Lung (tissue), 17 donors: ENCODE measurements at places on chromosomes 16 and 17. TPM values are rescaled to one million over a fixed set of nuclear protein-coding genes. Genes with fewer than 3 reads are reported as not detected.

Gene SHISA9
- under 0.01 TPM for polyA plus RNA-seq

Gene KRT23
- polyA plus RNA-seq = 1.9 TPM

DNA sequence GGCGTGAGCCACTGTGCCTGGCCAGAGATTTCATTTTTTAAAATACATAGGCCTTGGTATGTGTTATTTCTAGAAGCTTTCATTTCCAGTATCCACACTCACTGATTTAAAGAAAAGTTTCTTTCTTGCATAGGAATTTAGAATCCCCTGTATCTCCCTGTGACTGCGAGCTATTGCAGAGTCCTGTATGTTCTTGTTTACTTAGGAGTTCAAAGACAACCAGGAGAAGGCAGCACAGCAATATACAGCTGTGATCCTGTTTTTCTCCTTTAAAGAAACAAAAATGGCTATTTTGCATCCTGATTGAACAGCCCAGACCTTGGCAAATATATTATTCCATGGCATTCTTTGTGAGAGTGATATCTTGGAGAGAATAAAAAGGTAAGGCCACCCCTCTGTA lies 185.0 kb upstream of the COX10 start:
- H3K27ac ChIP-seq = no peak overlapping the region
- no peak for DNase-seq
- H3K4me3 ChIP-seq = no peak overlapping the region
- H3K4me1 ChIP-seq = peaks cover 15% of the 10 kb centered on the region

Gene RRAD
- 31.8 TPM for polyA plus RNA-seq

DNA sequence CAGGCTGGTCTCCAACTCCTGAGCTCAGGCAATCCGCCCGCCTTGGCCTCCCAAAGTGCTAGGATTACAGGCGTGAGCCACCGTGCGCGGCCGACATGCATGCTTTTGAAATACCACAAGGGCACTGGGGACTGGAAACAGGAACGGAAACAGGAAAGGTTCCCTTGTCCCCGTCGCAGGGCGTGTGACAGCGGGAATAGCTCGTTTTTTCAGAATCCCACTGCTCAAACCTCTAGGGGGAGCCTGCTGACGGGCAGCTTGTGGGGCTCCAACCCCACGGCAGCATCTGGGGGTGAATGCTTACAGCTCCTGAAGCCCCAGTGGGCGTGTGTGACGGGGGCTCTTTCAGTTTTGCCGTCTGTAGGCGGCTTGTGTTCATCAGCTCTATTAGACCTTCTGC lies 18.8 kb upstream of the ASGR2 start:
- peaks cover 3% of the 10 kb centered on the region for H3K27me3 ChIP-seq
- DNase-seq = peak; percentile 39
- H3K4me1 ChIP-seq = no peaks in the 10 kb centered on the region

GRCh38 chr17:32565401-32565800 lies 78.6 kb downstream of the CDK5R1 start:
- H3K36me3 ChIP-seq = no peaks in the 10 kb centered on the region
- H3K4me3 ChIP-seq = no peak overlapping the region

DNA sequence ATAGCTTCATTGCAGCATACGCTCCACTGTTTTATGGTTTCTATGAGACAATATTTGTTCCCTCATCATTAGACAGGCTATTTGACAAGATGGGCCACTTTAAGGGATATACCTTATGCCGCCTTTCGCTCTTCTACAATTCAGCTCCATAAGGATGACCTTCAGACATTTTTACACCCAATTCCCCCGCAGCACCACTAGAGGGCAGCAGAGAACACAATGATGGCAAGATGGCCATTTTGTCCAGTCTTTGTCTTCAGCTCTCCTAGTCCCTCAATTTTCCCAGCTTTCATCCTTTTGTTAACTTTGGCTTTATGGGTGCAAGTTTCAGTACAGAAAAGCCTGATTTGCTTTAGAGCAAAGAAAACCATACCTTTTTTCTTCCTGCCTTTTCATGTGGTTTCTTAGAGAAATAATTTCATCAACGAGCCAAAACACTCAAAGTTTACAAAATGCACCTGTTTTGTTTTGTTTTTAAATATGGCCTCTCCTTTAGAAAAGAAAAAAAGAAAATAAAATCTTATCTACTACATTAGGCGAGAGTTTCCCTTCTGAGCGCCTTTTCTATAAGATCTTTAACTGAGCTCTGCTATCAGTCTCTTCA lies 355.3 kb downstream of the TOX3 start:
- no peaks in the 10 kb centered on the region for H3K27me3 ChIP-seq
- H3K4me3 ChIP-seq = no peak overlapping the region
- DNase-seq = peak; percentile 79
- no peaks in the 10 kb centered on the region for H3K4me1 ChIP-seq

GRCh38 chr16:27771201-27771910 lies 221.4 kb downstream of the KATNIP start:
- no peak for DNase-seq
- peaks cover 10% of the 10 kb centered on the region for H3K36me3 ChIP-seq
- no peak overlapping the region for H3K4me3 ChIP-seq
- H3K27ac ChIP-seq = no peak overlapping the region
- H3K27me3 ChIP-seq = no peaks in the 10 kb centered on the region
- no peaks in the 10 kb centered on the region for H3K4me1 ChIP-seq

GRCh38 chr17:57892820-57893595 lies 43.2 kb upstream of the MRPS23 start:
- H3K27me3 ChIP-seq = no peaks in the 10 kb centered on the region
- H3K4me3 ChIP-seq = no peak overlapping the region
- H3K4me1 ChIP-seq = peaks cover 20% of the 10 kb centered on the region
- peak; percentile 96 for DNase-seq

- no peak overlapping the region for H3K4me3 ChIP-seq
- H3K27me3 ChIP-seq = no peaks in the 10 kb centered on the region
- peak; percentile 16 for DNase-seq
- no peak overlapping the region for H3K27ac ChIP-seq
- H3K4me1 ChIP-seq = peaks cover 10% of the 10 kb centered on the region
These were observed 2.6 kb upstream of the KRT36 start for GRCh38 chr17:41492351-41492750.

- no peaks in the 10 kb centered on the region for H3K4me1 ChIP-seq
- H3K27ac ChIP-seq = no peak overlapping the region
- no peaks in the 10 kb centered on the region for H3K36me3 ChIP-seq
- peaks cover 3% of the 10 kb centered on the region for H3K27me3 ChIP-seq
- no peak overlapping the region for H3K4me3 ChIP-seq
- DNase-seq = no peak
These were observed 88.2 kb downstream of the STX8 start for GRCh38 chr17:9487406-9487805.

GRCh38 chr16:90046971-90047713 lies 27.9 kb upstream of the DBNDD1 start:
- H3K27me3 ChIP-seq = no peaks in the 10 kb centered on the region
- peaks cover 13% of the 10 kb centered on the region for H3K36me3 ChIP-seq
- H3K27ac ChIP-seq = no peak overlapping the region
- no peak overlapping the region for H3K4me3 ChIP-seq
- peaks cover 14% of the 10 kb centered on the region for H3K4me1 ChIP-seq
- peak; percentile 81 for DNase-seq

DNA sequence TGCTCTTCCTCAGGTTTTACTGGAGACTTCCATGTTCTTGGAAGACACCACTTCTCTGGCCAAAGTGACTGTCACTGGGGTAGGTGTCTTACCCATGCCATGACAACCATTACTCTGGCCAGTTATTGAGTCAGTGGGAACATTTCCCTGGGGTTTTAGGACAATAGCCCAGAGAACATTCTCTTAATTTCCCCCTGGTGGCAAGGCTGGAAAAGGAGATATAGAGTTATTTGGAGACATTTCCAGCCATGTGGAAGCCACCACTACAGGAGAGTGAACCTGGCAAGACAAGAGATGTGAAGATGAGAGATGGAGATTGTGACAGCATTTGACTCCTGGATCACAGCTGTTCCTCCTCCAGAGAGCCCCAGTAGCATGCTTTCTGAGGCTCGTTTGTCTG lies 106.2 kb downstream of the CDK5R1 start:
- no peak for DNase-seq
- no peak overlapping the region for H3K4me3 ChIP-seq
- no peak overlapping the region for H3K27ac ChIP-seq
- H3K4me1 ChIP-seq = no peaks in the 10 kb centered on the region

GRCh38 chr16:50719401-50720337 lies 22.2 kb upstream of the CYLD start:
- no peak overlapping the region for H3K27ac ChIP-seq
- no peak overlapping the region for H3K4me3 ChIP-seq
- DNase-seq = no peak

DNA sequence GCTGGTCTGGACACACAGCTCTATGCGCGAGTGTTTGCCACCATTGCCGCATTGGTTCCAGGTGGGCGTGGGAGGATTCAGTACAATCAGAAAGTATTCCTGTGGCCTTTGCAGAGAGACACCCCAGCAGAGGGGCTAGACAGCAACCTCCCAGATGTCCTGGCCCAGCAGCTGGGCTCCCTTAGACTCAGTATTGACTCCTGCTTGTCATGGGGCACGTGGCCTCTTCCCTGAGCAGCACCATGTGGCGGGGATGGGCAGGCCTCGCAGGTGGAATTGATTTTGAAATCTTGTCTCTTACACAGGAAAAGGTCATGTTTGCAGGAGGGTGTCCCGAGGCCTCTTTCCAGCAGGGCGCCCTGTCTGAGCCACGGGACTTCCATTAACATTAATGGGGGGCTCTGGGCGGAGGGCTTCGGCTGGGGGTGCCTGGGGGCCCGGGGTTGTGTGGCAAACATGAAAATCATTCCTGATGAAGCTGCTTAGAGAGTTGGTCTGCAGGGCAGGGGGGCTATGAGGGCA lies 96.4 kb downstream of the C16orf78 start:
- H3K4me3 ChIP-seq = no peak overlapping the region
- no peak overlapping the region for H3K27ac ChIP-seq
- H3K27me3 ChIP-seq = no peaks in the 10 kb centered on the region
- no peaks in the 10 kb centered on the region for H3K36me3 ChIP-seq
- H3K4me1 ChIP-seq = no peaks in the 10 kb centered on the region
- no peak for DNase-seq

Gene APOBR
- 43.2 TPM for polyA plus RNA-seq

GRCh38 chr16:15037745-15038144 lies 18.1 kb downstream of the NTAN1 start:
- H3K4me1 ChIP-seq = peaks cover 4% of the 10 kb centered on the region
- no peaks in the 10 kb centered on the region for H3K27me3 ChIP-seq
- H3K4me3 ChIP-seq = no peak overlapping the region
- H3K27ac ChIP-seq = no peak overlapping the region
- H3K36me3 ChIP-seq = peaks cover 23% of the 10 kb centered on the region

GRCh38 chr16:12336141-12336540 lies 359.6 kb downstream of the SNX29 start:
- H3K4me1 ChIP-seq = no peaks in the 10 kb centered on the region
- no peak for DNase-seq
- H3K27ac ChIP-seq = peak overlapping the region; percentile 70
- H3K27me3 ChIP-seq = no peaks in the 10 kb centered on the region
- no peaks in the 10 kb centered on the region for H3K36me3 ChIP-seq

DNA sequence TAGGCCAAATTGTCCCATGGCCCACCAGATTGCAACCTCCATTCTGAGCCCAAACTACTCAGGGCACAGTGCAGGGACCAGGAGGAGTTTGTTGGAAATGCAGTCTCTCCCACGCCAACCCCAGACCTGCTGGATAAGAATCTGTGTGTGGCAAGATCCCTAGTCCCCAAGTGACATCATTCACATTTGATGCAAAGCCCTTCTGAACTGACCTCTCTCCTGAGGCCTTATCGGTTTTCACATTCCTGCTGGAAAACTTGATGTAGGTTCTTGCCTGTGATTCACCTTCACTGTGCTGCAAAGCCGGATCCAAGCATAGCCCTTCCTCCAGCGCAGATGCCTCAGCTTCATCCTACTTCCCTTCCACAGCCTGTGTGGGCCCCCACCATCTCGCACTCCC lies 6.6 kb upstream of the SHCBP1 start:
- no peaks in the 10 kb centered on the region for H3K27me3 ChIP-seq
- no peak overlapping the region for H3K4me3 ChIP-seq
- no peaks in the 10 kb centered on the region for H3K4me1 ChIP-seq
- no peak overlapping the region for H3K27ac ChIP-seq
